Trophoblast cell (in vitro differentiated cells and primary cell): ENCODE measurements at places on chromosomes 7 and 10.

DNA sequence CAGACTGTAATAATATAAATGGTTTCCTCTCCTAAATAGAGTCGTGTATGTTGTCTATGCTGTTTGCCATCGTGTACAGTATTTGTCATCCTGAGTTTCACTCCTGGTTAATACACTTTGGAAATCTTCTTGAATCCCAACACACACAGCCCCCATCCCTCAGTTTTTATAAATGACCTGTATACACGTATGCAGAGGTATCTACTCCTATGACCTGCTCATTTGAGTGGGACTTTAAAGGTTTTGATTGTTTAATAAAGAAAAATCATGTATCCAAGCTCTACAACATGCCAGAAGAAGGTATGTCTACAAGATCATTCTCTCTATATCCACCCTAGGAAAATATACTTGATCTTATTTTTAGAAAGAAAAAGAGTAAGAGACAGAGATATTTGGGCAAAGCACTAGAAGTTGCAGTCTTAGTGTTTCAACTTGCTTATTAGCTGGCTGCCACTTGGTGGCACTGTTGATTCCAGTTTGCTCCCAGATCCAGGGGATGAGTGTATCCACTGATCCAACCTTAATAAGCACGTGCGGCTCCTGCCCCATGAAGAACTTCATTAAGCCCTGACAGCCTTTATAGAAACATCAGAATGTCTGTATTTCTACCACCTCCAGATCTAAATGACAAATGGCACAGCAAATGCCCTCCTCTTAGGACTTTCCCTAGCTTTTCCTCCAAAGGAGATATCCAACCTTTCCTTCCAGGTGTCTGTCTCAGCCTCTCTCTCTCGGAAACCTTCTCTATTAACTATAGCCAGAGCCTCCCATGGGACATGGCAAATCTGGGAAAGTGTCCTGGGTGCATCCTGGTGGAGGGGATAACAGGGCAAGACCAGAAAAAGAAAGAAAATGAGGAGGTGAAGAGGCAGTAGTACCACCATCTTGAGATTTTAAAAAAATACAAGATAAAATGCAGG is 181.6 kb upstream of the NEBL start:
- no peaks in the 10 kb centered on the region for H3K27me3 ChIP-seq
- no peaks in the 10 kb centered on the region for H3K4me1 ChIP-seq
- peak; percentile 69 for DNase-seq
- H3K4me3 ChIP-seq = no peak overlapping the region
- no peak overlapping the region for H3K27ac ChIP-seq

DNA sequence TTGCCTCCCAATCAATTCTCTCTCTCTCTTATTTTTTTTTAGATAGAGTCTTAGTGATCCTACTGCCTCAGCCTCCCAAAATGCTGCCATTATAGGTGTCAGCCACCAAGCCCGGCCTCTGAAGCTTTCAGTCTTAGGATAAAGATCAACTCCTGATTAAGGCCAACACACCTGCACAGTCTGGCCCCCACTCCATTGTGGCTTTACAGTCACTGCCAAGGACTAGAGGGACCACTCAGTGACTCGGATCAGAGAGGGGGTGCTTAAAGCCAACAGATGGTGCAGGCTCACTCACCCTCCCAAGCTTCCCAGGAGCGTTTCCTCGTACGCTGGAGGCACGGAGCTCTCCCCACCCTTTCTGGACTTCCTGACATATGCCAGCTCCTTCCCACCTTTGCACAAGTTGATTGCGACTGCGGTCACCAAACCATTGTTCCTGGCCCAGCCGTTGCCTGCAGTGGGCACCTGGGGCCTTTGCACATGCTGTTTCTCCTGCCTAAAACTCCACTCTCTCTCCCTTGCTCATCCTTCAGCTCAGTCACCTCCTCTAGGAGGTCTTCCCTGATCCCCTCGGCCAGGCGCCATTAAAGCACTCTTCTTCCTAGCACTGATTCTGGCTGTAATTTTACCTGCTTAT is 1.7 kb upstream of the CDH23 start:
- no peak overlapping the region for H3K27ac ChIP-seq
- peaks cover 24% of the 10 kb centered on the region for H3K27me3 ChIP-seq
- H3K36me3 ChIP-seq = no peaks in the 10 kb centered on the region
- H3K4me3 ChIP-seq = no peak overlapping the region

- no peak overlapping the region for H3K4me3 ChIP-seq
- no peak for DNase-seq
- H3K27ac ChIP-seq = no peak overlapping the region
These were observed 534.3 kb downstream of the GRM8 start for GRCh38 chr7:126718419-126718818.

- H3K27ac ChIP-seq = no peak overlapping the region
- DNase-seq = no peak
- no peaks in the 10 kb centered on the region for H3K36me3 ChIP-seq
These were observed 419.3 kb upstream of the ZMIZ1 start for GRCh38 chr10:78649429-78649828.

DNA sequence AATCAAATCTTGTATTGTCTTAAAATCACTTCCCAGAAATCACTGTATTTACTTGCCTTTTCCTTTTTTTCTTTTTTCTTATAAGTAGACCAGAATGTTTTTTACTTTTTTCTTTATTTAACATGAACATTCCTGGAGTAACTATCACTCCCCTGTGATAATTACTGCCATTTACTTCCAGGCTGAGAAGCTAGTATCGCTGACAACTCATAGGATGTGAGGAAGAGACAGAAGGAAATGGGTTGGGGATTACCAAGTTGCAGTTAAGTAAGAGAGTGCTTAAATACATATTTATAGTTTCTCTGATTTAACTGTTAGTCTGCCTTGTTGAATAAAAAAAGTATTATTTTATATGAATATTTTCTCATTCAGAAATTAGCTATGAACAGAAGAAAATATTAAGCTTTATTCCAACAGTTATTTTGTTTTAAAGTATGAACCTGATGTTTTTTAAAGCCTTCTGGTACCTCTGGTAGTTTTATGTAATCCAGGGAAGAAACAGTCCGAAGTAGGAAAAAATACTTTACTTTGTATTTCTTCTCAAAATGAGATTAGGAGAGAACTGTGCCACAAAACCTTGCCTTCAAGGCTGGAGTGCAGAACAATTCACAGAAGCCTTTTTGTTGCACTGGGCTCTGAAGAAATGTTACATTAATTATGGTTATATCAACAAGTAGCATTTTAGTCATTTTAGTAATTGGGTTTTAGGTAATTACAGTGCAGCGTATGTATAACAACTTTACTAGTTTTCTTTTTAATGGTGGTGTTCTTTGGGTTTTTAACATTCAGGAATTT is 72.8 kb downstream of the SHOC2 start:
- no peak overlapping the region for H3K27ac ChIP-seq
- no peaks in the 10 kb centered on the region for H3K36me3 ChIP-seq
- H3K4me1 ChIP-seq = no peaks in the 10 kb centered on the region
- H3K27me3 ChIP-seq = no peaks in the 10 kb centered on the region
- DNase-seq = no peak

DNA sequence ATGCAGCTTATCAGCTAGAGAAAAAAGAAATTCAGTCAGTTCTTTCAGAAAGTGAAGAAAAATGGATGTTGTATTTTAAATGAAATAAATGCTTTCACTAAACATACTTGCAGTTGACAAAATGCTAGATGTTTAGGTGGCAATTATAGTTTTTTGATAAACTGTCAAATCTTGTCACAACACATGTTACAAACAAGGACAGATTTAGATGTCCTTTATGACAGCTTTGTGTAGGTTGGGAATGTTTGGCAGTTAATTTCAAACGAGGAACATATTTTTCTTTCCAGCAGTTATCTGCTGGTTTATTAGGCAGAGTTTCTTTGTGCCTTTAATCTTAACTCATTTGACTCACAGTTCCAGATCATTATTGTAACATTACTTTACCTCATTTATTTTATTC is 3.1 kb upstream of the PRPS1L1 start:
- H3K4me3 ChIP-seq = no peak overlapping the region
- no peak overlapping the region for H3K27ac ChIP-seq
- no peak for DNase-seq
- no peaks in the 10 kb centered on the region for H3K27me3 ChIP-seq
- H3K4me1 ChIP-seq = no peaks in the 10 kb centered on the region

GRCh38 chr7:142787034-142787768 is 16.4 kb downstream of the PRSS2 start:
- H3K4me1 ChIP-seq = no peaks in the 10 kb centered on the region
- H3K4me3 ChIP-seq = no peak overlapping the region
- H3K27ac ChIP-seq = no peak overlapping the region
- H3K36me3 ChIP-seq = no peaks in the 10 kb centered on the region
- DNase-seq = no peak
- H3K27me3 ChIP-seq = no peaks in the 10 kb centered on the region

DNA sequence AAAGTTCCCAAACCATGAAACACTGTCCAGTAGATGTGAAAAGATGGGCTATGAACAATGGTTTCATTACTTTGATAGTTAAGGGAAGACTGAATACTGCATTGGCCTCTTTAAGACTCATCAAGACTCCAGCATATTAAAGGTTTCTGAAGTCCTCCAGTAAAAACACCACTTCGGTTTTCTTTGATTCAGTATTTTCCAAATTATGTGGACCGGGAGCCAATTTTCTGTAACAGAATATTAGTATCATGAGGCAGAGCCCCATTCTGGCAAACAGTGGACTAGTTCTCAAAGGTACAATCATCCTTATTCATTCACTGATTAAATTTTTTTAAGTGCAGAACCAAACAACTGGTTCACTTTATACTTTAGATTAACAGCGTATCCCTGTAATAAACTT is 241.1 kb upstream of the LRGUK start:
- no peaks in the 10 kb centered on the region for H3K36me3 ChIP-seq
- H3K4me3 ChIP-seq = no peak overlapping the region
- H3K27me3 ChIP-seq = no peaks in the 10 kb centered on the region
- H3K4me1 ChIP-seq = no peaks in the 10 kb centered on the region
- no peak overlapping the region for H3K27ac ChIP-seq

GRCh38 chr7:116524609-116525297 is at the start of gene CAV1:
Gene CAV1, plus strand, starts transcription at chr7:116525036. Its CDS starts 27 bp downstream, at chr7:116525063.
- peaks cover 19% of the 10 kb centered on the region for H3K4me1 ChIP-seq
- H3K4me3 ChIP-seq = peak within 1 kb of the TSS; percentile 56
- peak; percentile 91 for DNase-seq
- H3K36me3 ChIP-seq = no peaks in the 10 kb centered on the region
- peak within 1 kb of the TSS; percentile 6 for H3K27ac ChIP-seq

- no peaks in the 10 kb centered on the region for H3K4me1 ChIP-seq
- no peak overlapping the region for H3K27ac ChIP-seq
- DNase-seq = no peak
- H3K27me3 ChIP-seq = no peaks in the 10 kb centered on the region
- no peaks in the 10 kb centered on the region for H3K36me3 ChIP-seq
These were observed 113.2 kb downstream of the ACTR3B start for GRCh38 chr7:152872745-152873118.

DNA sequence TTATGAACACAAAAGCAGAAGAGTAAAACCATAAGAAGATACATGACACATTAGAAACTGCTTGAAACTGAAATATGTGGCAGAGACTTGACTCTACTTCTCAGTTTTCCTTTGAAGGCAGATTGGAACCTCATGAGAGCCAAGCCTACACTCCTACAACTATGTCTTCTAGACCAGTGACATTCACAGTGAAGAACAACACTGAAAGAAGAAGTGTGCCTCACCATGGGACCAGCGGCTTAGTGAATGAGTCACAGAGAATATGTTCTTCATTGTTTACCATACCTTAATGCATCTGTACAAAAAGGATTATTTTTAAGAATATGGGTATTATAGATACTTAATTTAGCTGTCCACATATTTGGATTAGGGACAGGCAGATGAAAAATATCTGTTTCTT is 248.3 kb downstream of the CDC14C start:
- H3K27me3 ChIP-seq = no peaks in the 10 kb centered on the region
- no peaks in the 10 kb centered on the region for H3K4me1 ChIP-seq
- no peak for DNase-seq
- H3K36me3 ChIP-seq = no peaks in the 10 kb centered on the region

GRCh38 chr7:77258014-77258413 is 58.4 kb upstream of the FGL2 start:
- H3K4me1 ChIP-seq = no peaks in the 10 kb centered on the region
- no peaks in the 10 kb centered on the region for H3K27me3 ChIP-seq
- no peaks in the 10 kb centered on the region for H3K36me3 ChIP-seq

- no peaks in the 10 kb centered on the region for H3K27me3 ChIP-seq
- no peak overlapping the region for H3K4me3 ChIP-seq
These were observed 30.1 kb downstream of the RBM33 start for GRCh38 chr7:155674556-155674955.

DNA sequence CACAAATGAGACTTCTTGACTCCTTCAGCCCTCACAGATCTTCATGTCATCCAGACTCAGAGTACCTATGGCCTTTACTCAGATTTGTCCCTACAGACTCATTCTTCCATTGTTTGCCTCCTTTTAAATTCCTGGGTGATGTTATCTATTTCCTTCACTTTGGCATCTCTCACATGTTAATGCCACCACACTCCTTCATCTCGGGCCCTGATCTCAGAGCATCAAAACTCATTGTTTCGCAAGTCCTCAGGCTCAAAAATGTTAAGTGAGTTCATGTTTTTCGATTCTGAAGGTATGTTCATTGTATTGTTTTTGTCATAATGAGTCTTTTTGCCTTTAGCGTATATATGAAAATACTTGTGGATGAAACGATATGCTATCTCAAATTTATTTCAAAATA is 62.3 kb upstream of the AHR start:
- no peaks in the 10 kb centered on the region for H3K27me3 ChIP-seq
- H3K4me3 ChIP-seq = no peak overlapping the region
- no peaks in the 10 kb centered on the region for H3K36me3 ChIP-seq
- no peak overlapping the region for H3K27ac ChIP-seq

GRCh38 chr10:46292573-46293023 is 5.8 kb downstream of the ANTXRL start:
- H3K27me3 ChIP-seq = no peaks in the 10 kb centered on the region
- H3K4me1 ChIP-seq = peaks cover 17% of the 10 kb centered on the region
- DNase-seq = no peak
- no peaks in the 10 kb centered on the region for H3K36me3 ChIP-seq

- no peaks in the 10 kb centered on the region for H3K36me3 ChIP-seq
- no peak overlapping the region for H3K4me3 ChIP-seq
- H3K4me1 ChIP-seq = peaks cover 2% of the 10 kb centered on the region
These were observed 76.0 kb upstream of the GRB10 start for GRCh38 chr7:50858528-50859245.

GRCh38 chr10:112624546-112625048 is 177.6 kb downstream of the VTI1A start:
- no peak overlapping the region for H3K4me3 ChIP-seq
- H3K27me3 ChIP-seq = no peaks in the 10 kb centered on the region
- DNase-seq = no peak

DNA sequence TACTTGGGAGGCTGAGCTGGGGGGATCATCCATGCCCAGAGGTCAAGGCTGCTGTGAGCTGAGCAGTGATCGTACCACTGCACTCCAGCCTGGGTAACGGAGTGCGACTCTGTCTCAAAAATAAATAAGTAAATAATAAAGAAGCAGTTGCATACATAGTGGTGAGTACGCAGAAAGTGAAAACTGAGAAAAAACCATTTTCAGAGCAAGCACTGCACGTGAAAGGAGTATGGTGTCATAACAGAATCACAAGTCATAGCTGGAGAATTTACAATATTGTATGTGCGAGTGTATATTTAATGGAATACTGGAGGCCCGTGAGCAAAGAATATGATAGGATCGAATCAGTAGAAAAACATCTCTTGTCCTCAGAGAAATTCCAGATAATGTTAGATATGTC is 22.3 kb downstream of the KIAA1217 start:
- DNase-seq = no peak
- H3K4me3 ChIP-seq = no peak overlapping the region
- no peak overlapping the region for H3K27ac ChIP-seq
- peaks cover 3% of the 10 kb centered on the region for H3K36me3 ChIP-seq

- no peaks in the 10 kb centered on the region for H3K36me3 ChIP-seq
- no peak overlapping the region for H3K27ac ChIP-seq
- H3K27me3 ChIP-seq = no peaks in the 10 kb centered on the region
- H3K4me1 ChIP-seq = no peaks in the 10 kb centered on the region
These were observed 224.9 kb upstream of the TMEM229A start for GRCh38 chr7:124257638-124258308.
